ENCODE measurements at places on chromosomes 7 and 10.

DNA sequence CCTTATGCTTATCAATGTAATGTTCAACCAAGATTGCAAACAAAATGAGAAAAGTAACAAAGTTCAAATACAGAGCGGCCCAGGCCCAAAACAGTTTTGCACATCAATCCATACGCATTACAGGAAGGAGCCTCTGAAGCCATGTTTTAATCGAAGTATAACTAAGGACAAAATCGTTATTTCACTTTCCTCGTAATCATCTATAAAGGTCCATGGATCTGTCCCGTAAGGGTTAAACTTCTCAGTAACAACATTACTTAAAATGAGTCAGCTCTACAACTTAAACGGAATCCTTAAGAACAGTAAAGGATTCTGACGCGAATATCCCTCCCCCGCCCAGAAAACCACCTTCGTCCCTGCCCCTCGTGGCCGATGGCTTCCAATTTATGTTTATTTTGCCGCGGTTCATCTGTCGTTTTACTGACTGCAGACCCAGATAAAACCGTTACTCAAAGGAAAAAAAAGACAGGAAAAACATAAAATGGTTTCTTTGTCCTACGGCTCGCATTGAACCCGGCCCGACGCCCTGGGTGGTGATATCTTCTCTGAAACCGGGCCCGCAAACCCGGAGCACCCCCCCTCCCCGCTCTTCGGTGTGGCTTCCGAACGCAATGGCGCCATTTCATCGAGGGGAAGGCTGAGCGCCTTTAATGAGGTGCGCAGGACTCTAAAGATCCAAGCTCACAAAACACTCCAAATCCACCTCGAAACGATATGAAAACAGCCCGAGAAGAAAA lies 1.1 kb downstream of the HNRNPA2B1 start:
- H3K4me3 ChIP-seq: peak overlapping the region; percentile 93
- peaks cover 32% of the 10 kb centered on the region for H3K36me3 ChIP-seq
- peaks cover 55% of the 10 kb centered on the region for H3K4me1 ChIP-seq
- H3K27ac ChIP-seq: peak overlapping the region; percentile 100

DNA sequence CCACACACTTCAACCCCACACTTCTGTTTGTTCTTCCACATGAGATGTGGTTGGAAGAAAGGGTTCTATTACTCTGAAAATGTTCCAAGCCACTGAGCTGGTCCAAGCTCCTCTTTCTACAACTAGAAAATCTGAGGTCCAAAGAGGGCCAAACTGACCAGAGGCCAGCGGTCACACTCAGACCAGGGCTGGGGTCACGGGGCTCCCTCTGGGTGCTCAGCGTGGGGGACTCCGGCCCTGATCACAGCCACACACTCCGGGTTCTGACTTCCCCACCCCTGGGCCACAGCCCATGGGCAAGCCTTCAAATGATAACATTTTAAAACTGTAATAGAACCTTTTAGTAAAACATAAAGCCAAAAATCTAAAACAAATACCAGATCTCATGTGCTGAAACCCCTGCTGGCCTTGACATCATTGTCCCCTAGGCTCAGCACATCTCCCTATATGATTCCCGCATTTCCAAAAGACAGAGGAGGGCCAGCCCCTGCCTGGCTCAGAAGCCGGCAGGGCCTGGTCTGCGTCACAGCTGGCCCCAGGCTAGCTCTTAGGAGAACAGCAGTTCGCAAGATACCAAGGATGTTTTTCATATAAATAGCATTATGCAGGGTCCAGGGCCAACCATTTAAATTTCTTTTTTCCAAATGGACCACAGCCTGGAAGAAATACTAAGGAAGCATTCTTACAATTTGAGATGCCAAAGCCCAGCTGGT lies 3.3 kb downstream of the CRYGN start:
- H3K36me3 ChIP-seq: no peaks in the 10 kb centered on the region
- H3K27me3 ChIP-seq: peaks cover 17% of the 10 kb centered on the region
- DNase-seq: no peak
- H3K27ac ChIP-seq: peak overlapping the region; percentile 47
- H3K4me3 ChIP-seq: no peak overlapping the region

DNA sequence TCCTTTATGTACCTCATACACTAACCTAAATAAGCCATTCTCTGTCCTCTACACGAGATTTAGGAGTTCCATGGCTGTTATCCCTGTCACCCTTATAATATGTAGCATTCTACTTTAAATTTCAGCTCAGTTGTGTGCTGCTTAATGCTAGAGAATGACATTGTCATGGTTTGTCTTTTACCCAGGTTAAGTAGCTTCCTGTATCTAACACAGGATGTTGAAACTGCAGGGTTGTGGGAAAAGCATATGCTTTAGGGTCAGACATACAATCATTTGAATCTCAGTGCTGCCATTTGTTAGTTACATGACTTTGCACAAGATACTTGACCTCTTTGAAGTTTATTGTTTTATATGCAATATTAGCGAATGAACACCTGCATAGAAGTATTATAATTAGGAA lies 235.1 kb upstream of the CACNA2D1 start:
- no peaks in the 10 kb centered on the region for H3K4me1 ChIP-seq
- no peak for DNase-seq
- no peaks in the 10 kb centered on the region for H3K27me3 ChIP-seq

- no peak overlapping the region for H3K27ac ChIP-seq
Observed at GRCh38 chr7:94432817-94433216, 38.1 kb downstream of the COL1A2 start.

DNA sequence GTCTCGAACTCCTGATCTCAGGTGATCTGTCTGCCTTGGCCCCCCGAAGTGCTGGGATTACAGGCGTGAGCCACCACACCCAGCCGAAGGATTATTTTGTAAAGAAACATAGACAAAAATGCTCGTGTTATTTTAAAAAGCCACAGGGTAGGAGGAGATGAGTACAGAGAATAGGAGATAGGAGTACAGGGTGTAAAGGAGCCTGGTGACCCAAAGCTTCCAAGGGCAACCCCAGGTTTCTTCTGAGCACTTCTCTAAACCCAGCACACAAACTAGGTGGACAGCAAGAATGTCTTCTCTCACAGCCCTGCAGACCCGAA lies 54.7 kb downstream of the ZNF467 start:
- no peak overlapping the region for H3K4me3 ChIP-seq
- no peaks in the 10 kb centered on the region for H3K27me3 ChIP-seq
- DNase-seq: no peak
- H3K36me3 ChIP-seq: peaks cover 21% of the 10 kb centered on the region
- peaks cover 31% of the 10 kb centered on the region for H3K4me1 ChIP-seq
- H3K27ac ChIP-seq: no peak overlapping the region

DNA sequence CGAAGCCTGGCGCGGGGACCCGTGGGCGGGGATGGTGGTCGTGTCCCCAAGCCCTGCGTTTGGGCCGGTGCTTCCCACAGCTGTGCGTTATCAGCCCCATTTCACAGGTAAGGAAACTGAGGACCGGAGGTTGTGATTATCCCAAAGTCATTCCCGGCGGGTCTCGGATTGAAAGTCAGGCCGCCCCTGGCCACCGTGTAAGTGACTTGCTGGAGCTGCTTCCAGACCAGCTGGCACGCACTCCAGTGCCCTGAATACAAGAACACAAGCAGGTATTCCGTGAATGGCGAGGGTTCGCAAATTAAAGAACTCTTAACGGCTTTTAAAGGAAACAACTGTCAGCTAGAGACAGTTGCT lies 675 bp upstream of the ATE1 start:
- no peaks in the 10 kb centered on the region for H3K27me3 ChIP-seq
- no peak for DNase-seq
- H3K36me3 ChIP-seq: peaks cover 1% of the 10 kb centered on the region

DNA sequence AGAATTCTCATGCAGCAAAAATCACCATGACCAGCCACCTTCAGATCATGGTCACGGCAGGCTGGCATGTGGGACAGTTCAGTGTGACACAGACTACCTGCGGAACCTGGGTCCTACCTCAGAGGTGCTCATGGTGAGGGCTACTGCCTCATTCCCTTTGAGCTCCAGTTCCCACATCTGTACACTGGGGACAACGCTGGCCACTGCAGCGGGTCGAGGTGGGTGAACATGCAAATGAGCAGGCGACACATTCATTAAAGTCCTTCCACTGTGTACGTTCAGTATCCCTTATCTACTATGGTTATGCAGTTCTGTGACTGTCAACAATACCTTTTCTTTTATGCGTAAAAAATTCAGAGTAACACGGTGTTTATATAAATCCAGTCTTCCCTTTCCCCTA lies 218.7 kb upstream of the AOAH start:
- H3K27me3 ChIP-seq: no peaks in the 10 kb centered on the region
- H3K27ac ChIP-seq: no peak overlapping the region
- H3K36me3 ChIP-seq: peaks cover 3% of the 10 kb centered on the region
- H3K4me1 ChIP-seq: peaks cover 29% of the 10 kb centered on the region
- no peak for DNase-seq

GRCh38 chr7:54477083-54477482 lies 65.1 kb upstream of the VSTM2A start:
- H3K36me3 ChIP-seq: no peaks in the 10 kb centered on the region
- H3K27ac ChIP-seq: no peak overlapping the region
- no peaks in the 10 kb centered on the region for H3K4me1 ChIP-seq
- DNase-seq: no peak
- no peaks in the 10 kb centered on the region for H3K27me3 ChIP-seq

- H3K36me3 ChIP-seq: no peaks in the 10 kb centered on the region
- DNase-seq: no peak
- no peak overlapping the region for H3K27ac ChIP-seq
- H3K4me1 ChIP-seq: peaks cover 23% of the 10 kb centered on the region
- H3K27me3 ChIP-seq: peaks cover 18% of the 10 kb centered on the region
- H3K4me3 ChIP-seq: no peak overlapping the region
Observed at GRCh38 chr7:108459922-108460551, 3.8 kb upstream of the NRCAM start.

- H3K27me3 ChIP-seq: no peaks in the 10 kb centered on the region
- no peak overlapping the region for H3K4me3 ChIP-seq
- no peaks in the 10 kb centered on the region for H3K36me3 ChIP-seq
- H3K27ac ChIP-seq: no peak overlapping the region
Observed at GRCh38 chr7:87140271-87140748, 11.9 kb upstream of the DMTF1 start.

All from stomach (tissue), 19 donors.